ENCODE measurements at places on chromosomes 12 and 14. TPM values are rescaled to one million over a fixed set of nuclear protein-coding genes. Genes with fewer than 3 reads are reported as not detected.

DNA sequence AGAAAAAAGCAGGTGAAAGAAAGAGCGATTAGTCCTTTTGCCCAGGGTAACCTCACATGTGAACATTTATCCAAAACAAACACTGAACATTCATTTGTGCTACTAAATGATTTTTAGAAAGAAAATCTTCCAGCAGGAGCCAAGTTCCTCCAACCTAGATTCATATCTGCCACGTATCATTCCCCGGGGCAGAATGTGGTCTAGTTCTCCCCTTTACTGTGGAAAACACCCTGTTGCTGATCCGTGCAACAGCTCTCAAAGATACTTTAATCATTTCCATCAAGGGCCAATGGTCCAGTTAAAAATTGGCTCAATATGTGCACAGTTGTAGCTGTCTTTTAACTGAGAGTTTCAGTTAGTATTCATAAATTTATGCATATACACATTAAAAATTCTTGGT is 479.1 kb downstream of the ATP23 start:
- DNase-seq = no peak

GRCh38 chr14:40252817-40253447 is 820.7 kb upstream of the FBXO33 start:
- no peak for DNase-seq

DNA sequence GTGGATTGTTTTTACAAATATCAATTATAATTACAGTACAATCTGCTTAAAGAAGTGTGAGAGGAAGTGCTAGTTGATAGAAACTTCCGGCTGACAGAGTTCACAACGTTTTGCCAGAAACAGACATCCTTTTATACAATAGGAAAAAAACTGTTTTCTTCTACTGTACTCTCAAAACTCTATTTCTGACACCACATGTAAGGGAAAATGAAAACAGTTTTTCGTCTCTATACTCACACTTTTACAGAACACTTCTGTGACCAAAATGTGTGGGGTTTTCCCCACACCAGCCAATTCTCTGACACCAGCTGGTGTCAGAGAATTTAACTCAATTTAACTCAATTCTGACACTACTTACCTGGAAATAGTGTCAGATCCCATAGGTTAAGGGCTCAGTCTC is 24.2 kb upstream of the HIF1A start:
- no peak for DNase-seq

- no peak for DNase-seq
These were observed 1.2 kb downstream of the PRMT8 start for GRCh38 chr12:3491938-3492792.

GRCh38 chr12:54378796-54379397 is 5.6 kb downstream of the ZNF385A start:
- peak; percentile 81 for DNase-seq

GRCh38 chr14:68694516-68695235 is 98.2 kb downstream of the ZFP36L1 start:
- no peak for DNase-seq

- DNase-seq = no peak
These were observed 27.7 kb downstream of the ARHGAP5 start for GRCh38 chr14:32104803-32105202.

GRCh38 chr12:54251667-54252284 is 28.1 kb downstream of the CBX5 start:
- no peak for DNase-seq

DNA sequence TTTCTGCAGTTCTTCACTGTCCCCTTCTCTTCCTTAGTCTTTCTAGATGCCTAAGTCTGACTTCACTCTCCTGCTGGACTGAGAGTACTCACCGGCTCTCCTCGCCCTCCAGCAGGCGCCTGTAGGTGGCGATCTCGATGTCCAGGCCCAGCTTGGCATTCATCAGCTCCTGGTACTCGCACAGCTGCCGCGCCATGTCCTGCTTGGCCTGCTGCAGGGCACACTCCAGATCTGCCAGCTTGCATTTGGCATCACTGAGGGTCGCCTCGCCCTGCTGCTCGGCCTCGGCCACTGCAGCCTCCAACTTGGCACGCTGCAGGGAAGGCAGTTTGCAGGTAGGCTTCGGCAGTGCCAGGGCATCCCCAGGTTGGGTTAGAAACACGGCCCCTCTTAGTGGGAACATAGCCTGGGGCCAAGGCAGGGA is 5.2 kb downstream of the KRT84 start:
- DNase-seq = no peak

DPPA3 gene
- not detected for total RNA-seq

DNA sequence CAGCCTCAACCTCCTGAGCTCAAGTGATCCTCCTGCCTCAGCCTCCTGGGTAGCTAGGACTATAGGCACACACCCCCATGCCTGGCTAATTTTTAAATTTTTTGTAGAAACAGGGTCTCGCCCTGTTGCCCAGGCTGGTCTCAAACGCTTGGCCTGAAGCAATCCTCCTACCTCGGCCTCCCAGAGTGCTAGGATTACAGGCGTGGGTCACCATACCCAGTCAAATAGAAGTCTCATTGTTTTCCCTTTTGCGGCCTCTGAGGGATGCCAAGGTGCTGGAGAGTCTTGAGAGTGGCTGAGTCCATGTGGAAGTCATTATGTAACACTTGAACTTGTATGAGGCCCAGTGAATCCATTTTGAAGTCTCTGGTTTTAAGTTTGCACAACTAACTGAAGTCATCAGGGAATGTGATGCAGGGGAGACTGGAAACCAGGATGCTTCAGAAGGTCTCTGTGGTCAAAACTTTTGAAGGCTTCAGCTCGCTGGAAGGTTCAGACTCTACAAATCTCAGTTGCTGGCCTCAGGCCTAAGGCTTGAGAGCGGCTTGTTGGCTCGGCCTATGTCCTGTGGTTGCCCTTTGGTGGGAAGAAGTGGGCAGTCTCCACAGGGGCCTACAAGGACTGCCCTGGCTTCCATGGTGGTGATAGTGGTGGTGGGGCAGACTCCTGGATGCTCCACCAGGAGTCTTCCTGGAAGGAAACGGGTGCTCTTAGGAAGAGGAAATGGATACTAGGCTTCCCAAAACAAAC is 29.2 kb downstream of the GALNT16 start:
- DNase-seq = no peak

TSPAN11 gene
- 1.6 TPM for total RNA-seq

GRCh38 chr14:23727566-23728335 is 91.6 kb downstream of the DHRS2 start:
- no peak for DNase-seq

DNA sequence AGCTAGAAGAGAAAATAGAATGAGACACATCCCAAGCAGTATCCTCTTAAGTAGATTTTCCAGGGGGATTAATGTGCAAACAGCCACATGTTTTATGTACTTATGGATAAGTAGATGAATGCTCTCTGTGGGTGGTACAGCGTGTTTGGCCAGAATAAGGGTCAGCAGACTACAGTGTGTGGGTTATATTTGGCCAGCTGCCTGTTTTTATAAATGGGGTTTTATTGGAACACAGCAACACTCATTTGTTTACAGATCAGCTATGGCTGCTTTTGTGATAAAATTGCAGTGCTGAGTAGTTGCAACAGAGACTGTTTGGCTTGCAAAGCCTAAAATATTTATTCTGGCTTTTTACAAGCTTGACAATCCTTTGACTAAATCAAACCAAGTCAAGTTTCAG is 780.2 kb upstream of the SEL1L start:
- no peak for DNase-seq

- no peak for DNase-seq
These were observed 1.2 kb upstream of the CLEC2B start for GRCh38 chr12:9870286-9870866.

- no peak for DNase-seq
These were observed 1.4 kb downstream of the JPH4 start for GRCh38 chr14:23577004-23577681.

RAB15 gene
- total RNA-seq = 7.0 TPM

DNA sequence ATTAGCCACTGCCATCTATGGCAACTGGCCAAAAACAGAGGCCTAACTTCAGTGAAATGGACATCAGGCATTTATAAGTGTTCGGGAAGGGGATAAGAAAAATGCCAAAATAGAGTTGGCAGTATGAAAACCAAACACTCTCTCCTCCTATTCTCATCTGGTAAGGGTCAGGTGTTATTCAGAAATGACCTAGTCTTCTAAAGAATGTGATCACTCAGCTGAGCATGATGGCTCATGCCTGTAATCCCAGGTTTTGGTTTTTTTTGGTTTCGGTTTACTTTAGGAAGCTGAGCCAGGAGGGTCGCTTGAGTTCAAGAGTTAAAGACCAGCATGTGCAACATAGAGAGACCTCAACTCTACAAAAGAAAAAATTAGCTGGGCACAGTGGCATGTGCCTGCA is 170.3 kb downstream of the GRIN2B start:
- no peak for DNase-seq

DNA sequence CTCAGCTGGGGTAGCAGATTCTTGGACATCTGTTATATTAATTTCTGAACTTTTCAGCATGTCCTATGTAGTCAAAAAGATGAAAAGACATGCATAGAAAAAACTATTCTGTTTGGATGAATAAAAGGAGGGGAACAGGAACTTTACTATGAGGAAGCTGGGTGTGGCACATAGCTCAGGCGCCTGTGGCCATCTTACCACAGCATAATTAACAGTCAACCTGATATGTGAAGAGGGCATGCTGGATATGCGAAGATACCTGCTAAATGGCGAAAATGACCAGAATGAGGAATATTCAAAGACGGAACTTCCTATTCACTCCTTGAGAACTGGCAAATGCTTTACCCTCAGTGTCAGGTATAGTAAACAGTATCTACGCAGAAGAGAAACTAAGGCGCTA is 18.4 kb downstream of the SETD3 start:
- no peak for DNase-seq

PHLDA1 gene
- total RNA-seq = 18.7 TPM

DNA sequence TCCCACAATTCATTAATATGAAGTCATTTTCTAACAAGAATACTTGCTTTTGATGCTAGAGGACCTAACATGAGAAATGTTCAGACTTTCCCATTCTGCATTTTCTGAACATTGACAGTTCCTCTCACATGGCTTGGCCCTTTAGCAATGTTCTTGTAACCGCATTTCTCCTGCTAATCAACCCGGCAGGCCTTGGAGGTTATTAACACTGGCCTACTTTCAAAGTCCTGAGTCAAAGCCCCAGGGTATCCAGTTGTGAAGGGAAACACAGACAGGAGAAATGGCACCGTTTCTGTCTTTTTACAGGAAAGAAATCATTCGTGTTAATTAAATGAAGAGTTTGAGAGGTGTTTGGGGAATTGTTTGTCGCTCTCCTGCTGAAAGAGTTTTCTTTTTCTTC is 446.5 kb upstream of the MIS18BP1 start:
- no peak for DNase-seq
